ENCODE measurements at places on chromosomes 1 and 21.

DNA sequence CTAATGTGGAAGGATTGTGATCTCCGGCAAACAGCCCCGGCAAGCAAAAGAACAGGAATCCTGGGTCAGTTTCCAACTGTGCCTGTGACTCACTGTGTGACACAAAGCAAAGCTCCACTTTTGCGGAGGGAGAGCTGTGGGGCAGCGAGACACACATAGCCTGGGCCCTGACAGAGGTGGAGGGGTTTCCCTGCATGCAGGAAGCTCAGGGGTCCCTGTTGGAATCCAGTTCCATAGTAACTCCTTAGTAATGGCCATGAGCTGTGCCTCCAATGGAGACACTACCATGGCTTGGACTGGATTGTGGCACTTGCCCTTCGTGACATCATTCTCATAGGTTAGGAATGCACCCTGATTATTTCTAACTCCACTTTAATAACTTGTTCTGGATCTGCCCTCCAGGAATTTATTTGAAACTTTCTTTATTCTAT lies 47.0 kb upstream of the ATF3 start:
- no peak for DNase-seq

DNA sequence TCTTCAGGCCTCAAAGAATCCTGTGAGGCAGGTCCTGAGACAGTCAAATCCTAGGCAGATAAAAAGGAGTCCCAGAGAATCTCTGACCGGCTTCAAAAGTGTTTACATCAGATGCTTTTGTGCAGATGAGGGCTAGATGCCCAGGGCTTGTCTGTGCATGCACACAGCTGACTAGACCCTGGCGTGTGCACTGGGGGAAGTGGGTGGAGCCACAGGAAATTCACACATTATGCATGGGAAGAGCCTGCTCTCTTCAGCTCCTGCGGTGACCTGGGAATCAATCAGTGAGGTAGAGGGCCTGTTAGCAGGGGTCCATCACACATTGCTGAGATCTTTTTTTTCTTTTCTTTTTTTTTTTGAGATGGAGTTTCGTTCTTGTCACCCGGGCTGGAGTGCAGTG lies 36.6 kb upstream of the NHLH2 start:
- no peak for DNase-seq

DNA sequence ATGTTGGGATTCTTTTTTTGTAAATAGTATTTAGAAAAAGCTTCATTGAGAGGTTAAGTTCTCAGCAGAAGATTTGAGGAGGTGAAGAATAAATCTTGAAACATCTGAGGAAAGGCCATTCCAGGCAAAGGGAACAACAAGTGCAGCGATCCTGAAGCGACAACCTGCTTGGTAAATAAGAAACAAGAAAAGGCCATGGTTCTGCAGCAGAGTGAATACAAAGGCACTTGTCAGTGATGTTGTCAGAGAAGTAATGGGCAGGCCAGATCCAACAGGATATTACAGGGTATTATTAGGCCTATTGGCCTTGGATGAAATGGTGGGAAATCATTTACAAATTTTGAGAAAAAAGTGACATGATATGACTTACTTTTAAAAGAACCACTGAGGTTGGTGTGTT lies 960.0 kb downstream of the PLA2G4A start:
- no peak for DNase-seq

- no peak for DNase-seq
Measured at GRCh38 chr1:25662061-25662460, 45.5 kb downstream of the MAN1C1 start.

DNA sequence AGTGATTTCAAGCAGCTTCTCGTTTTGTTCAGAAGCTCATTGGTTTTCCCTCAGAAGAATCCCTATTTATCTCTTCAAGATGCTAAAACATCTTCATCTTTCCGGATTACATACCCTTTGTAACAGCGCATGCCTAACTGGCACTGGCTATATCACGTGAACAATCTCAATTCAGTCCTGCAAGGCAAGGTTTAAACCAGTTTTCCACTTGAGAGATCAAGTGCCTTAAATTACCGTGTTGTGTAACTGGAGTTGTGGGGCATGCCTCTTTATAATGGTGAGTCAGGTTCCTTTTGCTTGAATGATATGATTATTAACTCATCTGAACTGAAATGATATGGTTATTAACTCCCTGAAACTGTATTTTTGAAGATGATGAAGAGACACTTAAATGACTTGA lies 11.0 kb upstream of the ZFP69B start:
- DNase-seq, result no peak
